Uterus (tissue), 4 donors: ENCODE measurements at places on chromosomes 2 and 18. TPM values are rescaled to one million over a fixed set of nuclear protein-coding genes. Genes with fewer than 3 reads are reported as not detected.

MSH2 gene
- total RNA-seq = 28.9 TPM

AKAIN1 gene
- not detected for total RNA-seq

NOL4 gene
- total RNA-seq = 2.1 TPM

SCN1A gene
- not detected for total RNA-seq

MRO gene
- total RNA-seq = 0.28 TPM

ORMDL1 gene
- total RNA-seq = 92.8 TPM

ALPP gene
- total RNA-seq = not detected

RBKS gene
- total RNA-seq = 5.4 TPM

FBXO36 gene
- 8.8 TPM for total RNA-seq

LOXL3 gene
- 13.9 TPM for total RNA-seq

- DNase-seq = no peak
These were observed 119.4 kb upstream of the EPC2 start for GRCh38 chr2:148525130-148525529.

GRCh38 chr2:70703900-70704549 is 64.0 kb downstream of the ADD2 start:
- DNase-seq = peak; percentile 33

DNA sequence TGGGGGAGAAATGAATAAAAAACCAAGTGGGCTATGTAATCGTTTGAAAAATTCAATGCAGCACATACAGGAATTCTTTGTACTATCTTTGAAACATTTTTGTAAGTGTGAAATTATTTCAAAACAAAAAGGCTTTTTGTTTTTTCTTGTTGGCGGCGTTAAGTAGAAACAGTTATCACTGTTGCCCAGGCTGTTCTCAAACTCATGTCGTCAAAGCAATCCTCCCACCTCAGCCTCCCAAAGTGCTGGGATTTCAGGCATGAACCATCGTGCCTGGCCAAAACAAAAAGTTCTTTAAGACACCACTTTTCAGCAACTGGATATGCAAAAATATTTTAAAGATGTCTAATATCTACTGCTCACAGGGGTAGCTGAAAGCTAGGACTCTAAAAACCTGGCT is 5.4 kb downstream of the SS18 start:
- no peak for DNase-seq

GRCh38 chr2:140064243-140064642 is 1284.1 kb upstream of the NXPH2 start:
- DNase-seq = no peak

- no peak for DNase-seq
These were observed 442.2 kb upstream of the RAB12 start for GRCh38 chr18:8167026-8167425.

DNA sequence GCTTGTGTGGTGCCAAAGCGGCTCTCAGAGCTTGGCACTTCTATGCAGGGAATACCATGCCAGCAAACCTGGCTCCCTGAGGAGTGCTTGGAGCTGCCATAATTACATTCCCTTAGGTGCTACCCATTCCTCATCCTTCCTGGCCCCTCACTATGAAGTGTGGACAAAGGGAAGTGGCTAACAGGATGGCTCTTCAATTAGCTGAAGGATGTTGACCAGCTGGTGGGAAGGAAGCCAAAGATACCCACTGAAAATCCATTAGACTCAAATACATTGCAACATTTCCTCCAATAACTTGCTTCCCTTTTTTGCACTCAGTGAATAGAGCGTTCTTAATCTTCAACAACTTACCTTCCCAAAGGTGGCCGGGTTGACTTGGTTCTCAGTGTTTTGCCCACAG is 8.5 kb downstream of the RFX8 start:
- no peak for DNase-seq

DNA sequence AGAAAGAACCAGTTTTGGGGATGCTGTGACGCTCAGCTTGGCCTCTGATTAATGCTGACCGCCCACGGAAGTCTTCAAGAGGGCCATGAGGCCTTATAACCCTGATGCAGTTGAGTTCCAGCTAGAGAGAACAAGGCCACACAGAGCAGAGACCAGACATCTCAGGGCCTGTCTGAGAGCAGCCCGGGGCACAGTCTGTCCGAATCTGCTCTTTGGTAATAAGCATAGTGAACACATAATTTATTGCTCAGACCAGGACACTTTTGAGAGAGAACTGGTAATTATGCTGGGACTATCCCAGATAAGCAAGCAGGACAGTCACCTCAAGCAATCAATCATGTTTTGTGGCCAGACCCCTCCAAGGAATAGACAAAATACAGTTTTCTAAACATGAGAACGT is 68.5 kb downstream of the STPG4 start:
- DNase-seq = no peak

DNA sequence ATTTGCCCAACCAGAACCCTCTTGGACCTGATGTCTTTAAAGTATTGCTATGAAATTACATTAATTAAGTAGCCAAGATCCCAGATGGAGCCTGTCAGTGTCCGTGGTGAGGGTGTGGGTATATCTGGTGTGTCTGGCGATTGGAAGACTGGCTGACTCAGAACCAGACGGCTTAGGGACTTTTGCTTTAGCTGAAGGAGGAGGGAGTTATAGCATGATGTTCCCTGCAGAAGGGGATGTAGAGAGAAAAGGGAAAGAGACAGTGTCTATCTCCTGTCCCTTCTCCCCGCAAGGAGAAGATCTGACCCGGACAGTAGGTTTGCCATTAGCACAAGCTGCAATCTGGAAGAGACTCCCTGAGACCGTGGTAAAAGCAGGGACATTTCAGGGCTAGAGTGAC is 60.6 kb downstream of the POU3F3 start:
- DNase-seq = no peak

DNA sequence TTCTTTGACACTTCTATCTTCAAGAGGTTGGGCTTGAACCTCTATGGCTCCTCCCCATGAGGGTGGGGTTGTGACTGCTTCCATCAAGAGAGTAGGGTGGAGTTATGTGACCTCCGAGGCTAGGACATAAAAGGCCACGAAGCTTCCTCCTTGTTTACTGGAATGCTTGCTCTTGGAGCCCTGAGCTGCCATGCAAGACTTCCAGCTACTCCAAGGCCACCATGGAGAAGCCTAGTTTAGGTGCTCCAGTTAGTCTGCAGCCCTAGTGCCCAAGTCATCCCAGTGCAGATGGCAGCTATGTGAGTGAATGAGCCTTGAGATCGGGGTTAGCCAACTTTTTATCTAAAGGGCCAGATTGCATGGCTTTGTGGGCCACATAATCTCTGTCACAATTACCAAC is 2.4 kb upstream of the MERTK start:
- DNase-seq = no peak

GRCh38 chr2:71948781-71949536 is 198.7 kb downstream of the CYP26B1 start:
- DNase-seq = no peak

- DNase-seq = no peak
These were observed 7.3 kb downstream of the SFXN5 start for GRCh38 chr2:73063909-73064875.

GRCh38 chr18:6882401-6882800 is 152.9 kb downstream of the ARHGAP28 start:
- no peak for DNase-seq

DNA sequence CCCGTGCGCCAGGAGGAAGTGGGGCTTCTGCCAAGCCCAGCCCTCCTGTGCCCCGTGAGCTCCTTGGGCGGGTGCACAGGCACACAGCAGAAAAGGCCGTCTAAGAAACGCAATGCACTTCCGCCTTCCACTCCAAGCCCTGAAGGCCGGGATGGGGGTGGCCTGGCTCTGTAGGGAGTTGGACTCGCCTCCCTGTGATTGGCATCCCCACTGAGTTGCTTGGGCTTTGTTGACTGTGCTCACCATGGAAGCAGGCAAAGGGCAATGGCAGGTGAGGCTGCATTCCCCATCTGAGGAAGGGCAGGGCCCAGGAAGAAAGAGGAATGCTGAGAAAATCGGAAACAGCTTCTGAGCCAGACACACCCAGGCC is 66.8 kb downstream of the CRACDL start:
- no peak for DNase-seq

GRCh38 chr2:183459466-183459865 is 335.2 kb downstream of the NUP35 start:
- no peak for DNase-seq

DNA sequence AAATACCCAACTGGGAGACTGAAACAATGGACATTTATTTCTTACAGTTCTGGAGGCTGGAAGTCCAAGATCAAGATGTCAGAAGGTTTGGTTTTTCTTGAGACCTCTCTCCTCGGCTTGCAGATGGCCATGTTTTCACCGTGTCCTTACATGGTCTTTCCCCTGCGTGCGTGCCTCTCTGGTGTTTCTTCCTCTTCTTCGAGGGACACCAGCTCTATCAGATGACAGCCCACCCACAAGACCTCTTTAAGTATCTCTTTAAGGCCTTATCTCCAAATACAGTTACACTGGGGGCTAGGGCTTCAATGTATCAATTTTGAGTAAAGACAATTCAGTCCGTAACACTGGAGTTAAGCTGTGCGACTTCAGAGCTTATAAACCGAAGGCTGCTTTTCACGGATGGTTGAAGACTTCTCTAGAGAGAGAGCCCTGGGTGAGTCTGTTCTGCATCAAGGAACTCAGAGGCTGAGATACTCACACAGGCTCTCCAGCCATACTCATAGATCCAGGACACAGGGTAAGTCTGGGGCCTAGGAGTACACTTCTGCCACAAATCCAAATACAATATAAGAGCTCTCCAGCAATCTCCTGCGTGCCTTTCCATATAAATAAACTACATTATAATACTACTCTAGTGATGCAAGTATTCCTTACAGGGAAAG is 339.9 kb upstream of the PKDCC start:
- DNase-seq = no peak

DNA sequence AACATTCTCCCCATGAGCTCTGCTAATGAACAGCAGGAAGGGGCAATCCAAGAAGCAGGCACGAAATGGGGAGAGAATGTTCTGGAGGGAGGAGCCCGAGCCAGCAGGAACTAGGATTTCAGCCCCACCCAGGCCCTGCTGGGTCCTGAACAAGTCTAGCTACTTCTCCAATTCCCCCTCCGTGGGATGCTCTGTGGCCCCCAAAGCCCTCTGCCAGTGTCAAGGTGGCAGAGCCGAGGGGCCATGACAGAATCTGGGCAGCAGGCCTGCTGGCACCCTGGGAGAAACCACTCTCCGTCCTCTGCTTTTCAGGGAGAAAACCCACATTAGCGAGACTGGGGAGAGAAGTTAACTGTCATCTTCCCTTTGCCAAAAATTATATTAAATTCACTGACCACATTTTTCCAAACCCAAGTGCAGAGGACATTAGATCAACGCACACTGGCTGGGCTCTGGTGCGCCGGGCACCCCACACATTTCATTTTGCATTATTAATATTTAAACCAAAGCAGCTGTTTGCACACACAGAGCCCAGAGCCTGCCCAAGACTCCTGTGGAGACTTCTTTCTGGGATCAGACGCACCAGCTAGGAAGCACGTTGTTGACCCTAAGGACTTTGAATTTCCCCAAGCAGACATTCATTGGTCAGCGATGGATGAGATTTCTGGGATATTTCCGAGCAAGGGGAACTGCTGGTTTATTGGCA is 80.2 kb upstream of the PKDCC start:
- DNase-seq = peak; percentile 40

GRCh38 chr2:76867854-76868253 is 654.3 kb downstream of the LRRTM4 start:
- no peak for DNase-seq

- no peak for DNase-seq
These were observed 7.5 kb downstream of the TGFBRAP1 start for GRCh38 chr2:105321875-105322646.

DNA sequence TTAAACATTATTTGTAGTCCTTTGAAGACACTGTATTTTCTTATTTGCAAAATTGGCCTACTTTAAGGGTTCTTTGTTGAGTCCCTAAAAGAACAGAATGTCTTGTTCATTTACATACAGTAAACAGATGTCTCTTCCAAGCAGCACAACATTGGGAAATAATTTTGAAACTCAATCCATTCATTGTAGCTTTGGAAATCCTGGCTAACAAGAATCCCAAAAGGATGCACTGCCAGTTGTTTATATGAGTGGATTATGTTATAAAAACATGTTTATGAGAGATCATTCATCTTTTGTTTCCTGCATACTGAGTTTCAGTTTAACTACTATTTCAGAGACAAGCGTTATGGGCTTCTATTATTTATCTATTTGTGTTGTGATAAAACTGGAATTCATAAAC is 499.3 kb downstream of the PID1 start:
- peak; percentile 22 for DNase-seq

- no peak for DNase-seq
These were observed 76.0 kb downstream of the AGAP1 start for GRCh38 chr2:235569837-235570236.

DNA sequence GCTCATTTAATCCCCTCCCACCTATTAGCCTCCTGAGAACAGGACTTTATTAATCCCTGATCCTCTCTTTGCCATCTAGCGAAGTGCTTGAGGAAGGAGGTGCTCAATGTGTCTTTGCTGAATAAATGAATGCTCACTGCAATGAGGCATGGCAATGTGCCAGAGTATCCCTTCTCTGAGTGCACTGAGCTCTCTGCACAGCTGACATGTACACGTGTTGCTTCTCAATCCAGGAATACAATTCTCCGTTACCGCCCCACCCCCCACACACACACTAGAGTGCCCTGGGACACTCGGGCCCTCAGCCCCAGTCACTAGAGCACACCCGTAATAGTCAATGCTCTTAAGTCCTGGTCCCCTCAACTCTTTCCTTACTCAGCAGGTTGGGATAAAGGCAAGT is 41.4 kb downstream of the FAM178B start:
- DNase-seq = no peak

DNA sequence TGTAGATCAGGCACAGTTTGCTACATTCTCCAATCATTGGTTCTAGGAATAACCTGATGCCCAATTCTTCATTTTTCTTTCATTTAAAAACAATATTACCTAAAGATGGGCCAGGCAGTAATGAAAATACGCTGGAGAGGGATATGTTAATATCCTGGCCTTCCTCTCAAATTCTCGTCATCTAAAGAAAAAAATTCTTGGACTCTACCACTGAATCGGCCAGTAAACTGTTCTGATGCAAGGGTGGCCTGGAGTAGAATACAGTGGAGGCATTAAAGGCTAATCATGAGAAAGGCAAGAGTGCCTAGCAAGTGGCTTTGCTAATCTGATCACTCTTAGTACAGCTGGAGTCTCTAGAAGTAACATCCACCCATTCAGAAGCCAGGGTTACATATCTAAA is 157.7 kb downstream of the ANTXR1 start:
- DNase-seq = no peak
